Muscle of arm (tissue), 14 donors: ENCODE measurements at places on chromosomes 2 and 18.

DNA sequence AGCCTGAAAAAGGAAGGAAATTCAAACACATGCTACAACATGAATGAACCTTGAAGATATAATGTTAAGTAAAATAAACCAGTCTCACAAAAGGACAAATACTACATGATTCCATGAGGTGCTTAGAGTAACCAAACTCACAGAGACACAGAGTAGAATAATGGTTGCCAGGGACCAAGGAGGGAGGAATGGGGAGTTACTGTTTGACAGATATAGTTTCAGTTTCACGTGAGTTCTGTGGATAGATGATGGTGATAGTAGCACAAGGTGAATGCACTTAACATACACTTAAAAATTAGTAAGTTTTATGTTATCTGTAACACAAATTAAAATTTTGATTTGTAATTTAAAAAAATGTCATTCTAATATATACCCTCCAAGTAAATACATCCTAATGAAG lies 106.9 kb upstream of the ACVR1C start:
- no peak for DNase-seq

DNA sequence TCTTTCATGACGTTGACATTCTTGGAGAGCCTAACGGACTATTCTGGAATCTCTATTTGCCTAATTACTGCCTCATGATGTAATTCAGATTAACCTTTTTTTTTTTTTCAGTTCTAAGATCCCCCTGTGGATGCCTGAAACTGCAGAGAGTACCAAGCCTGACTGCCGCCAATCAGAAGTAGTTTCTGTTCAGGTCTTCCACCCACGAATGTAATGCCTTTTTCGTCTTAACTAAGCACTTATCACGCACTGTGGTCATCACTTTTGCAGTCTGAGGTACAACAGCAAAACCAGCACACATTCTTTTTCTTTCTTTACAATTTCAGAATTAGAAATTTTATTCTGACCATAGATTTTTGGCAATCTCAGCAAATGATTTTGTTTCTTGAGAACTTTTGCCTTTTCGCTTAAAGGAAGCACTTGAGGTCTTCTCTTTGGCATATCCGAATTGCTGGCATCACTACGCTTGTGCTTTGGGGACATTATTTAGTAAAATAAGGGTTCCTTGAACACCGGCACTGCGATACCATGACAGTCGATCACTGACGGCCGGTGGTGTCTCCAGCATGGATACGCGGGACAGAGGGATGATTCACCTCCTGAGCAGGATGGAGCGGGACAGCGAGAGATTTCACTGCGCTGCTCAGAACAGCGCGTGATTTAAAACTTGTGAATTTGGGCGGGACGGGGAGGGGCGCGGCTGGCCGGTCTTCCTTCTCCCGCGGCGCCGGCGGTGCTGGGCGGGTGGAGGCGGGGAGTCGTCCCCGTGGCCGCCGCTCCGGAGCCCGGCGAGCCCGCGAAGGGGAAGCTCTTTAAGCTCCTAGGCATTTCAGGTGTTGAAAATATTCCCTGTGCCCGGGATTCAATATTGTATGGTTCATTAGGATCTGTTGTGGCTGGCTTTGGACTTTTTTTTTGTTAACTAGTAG lies 32.0 kb upstream of the GPR55 start:
- DNase-seq = peak; percentile 15

DNA sequence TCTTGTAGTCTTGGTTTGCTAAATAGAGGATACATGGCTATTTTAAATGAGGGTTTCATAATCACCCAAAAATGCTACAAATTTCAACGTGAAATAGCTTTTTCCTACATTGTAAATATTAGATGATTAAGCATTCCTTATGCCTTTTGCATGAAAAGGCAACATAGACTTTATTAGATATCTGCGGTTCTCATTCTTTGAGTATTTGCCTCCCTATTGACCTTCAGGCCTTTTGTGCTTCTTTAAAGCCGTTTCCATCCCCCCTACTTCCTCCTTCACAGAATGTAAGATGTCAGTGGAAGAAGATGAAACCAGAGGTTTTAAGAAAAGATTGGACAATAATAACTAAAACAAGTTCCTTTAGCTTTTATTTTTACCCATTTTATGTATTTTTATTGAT lies 144.1 kb downstream of the UBE2E3 start:
- DNase-seq = no peak

DNA sequence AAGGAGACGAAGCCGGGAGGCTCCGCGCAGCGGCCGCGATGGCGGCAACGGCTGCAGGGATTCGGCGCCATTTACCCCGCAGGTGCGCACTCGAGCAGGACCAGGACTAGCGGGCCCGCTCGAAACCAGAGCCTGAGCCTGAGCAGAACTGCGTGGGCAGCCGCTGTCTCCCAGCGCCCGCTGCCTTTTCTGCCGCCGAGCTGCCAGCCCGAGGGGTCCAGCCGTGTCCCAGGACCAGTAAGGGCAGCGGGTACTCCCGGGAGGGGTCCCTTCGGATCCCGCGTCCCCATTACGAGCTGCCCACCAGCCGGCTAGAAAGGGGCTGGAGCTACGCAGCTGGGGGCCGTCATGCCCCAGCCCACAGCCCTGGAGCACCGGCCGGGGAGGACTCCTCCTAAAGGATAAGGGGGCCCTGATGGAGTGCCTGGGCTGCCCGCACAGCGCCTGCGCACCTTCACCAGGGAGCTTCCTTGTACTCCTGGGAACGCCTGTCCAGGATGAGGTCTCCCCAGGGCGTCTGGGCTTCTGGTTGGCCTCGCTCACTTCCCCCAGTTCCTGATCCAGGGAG lies 9.9 kb downstream of the ALPP start:
- DNase-seq = no peak

DNA sequence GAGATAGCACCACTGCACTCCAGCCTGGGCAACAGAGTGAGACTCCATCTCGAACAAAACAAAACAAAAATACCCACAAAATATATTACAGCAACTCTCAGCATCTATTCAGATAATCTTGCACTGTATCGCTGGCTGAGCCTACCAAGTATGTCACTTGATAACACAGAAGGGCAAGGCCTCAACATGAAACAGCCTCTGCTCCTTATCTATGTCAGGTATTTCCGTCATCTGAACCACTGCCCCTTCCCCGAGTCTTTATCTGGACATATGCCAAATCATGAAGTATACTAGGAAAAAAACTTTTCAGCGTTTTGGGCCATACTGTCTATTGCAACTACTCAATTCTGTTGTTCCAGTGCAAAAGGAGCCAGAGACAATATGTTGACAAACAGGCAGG lies 17.7 kb downstream of the PDIA6 start:
- DNase-seq = no peak

DNA sequence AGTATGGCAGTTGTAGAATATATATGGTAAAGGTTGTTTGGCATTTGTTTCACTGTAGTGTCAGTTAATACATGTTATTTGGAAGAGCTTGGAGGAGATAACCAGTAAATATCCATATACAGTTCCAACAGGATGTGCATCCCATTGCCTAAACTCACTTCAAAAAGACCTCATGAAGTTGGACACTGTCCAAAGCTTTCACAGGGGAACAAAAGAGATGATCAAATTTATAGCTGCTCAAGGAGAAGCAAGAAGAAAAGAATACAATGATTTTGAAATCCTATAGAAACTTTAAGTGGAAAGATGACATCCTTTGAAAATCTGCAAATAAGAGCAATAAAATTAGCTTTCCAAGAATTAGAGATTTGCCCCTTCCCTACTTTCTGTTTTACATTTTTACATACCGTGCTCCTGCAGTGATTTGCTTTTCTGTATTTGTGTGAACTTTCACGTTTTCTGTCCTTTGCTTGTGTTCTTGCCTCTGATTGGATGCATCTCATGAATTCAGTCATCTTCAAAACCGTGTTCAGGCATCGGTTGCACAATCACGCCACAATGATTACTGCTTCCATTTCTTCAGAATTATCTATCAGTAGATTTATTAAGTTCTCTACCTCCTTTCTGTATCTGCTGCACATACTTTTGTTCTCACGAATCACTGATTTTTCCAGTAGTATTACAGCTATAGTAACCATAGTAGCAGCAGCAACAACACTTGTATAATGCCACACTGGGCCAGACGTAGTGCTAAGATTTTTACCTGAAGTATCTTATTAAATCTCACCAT lies 83.8 kb downstream of the PARD3B start:
- peak; percentile 31 for DNase-seq

DNA sequence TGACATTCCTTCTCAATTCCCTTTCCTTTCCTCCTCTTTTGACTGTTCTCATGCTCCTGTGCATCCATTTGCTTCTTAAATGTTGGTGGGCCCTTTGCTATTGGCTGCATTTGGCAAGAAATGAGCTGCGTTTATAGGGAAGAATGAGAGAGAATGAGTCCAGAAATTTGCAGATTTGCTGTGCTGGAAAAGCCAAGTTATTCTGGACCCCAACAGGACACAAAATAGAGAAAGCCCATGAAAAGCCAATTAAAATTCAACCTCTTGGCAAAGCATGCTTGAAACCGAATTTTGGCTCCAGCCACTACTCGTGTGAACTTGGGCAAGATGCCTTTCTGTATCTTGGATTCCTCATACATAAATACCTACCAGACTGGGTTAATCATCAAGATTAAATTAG lies 1.3 kb upstream of the SCLY start:
- no peak for DNase-seq

- no peak for DNase-seq
Observed at GRCh38 chr18:52920665-52921064, 580.7 kb downstream of the DCC start.

DNA sequence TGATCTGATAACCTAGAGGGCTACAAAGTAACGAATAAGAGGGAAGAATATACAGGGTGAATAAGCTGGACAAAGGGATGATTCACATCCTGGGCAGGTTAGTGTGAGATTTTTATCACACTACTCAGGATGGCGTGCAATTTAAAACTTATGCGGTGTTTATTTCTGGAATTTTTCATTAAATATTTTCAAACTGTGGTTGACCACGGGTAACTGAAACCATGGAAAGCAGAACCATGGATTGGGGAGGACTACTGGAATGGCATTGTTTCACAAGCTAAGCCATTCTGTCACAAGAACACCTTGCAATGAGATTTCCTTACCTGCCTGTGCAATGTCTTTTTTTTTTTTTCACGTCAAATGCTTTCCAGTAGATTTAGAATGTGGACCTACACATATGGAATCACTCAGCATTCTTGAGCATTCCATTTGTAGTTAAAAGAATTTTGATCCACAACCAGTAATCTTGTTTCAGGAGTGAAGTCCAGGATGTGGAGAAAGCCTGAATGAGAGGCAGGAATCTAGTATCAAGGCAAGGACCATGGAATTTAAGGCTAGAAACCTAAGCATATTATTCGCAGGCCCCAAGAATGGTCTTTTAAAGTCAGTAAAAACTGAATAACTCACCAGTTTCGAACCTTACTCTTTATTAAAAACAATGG lies 8.0 kb upstream of the CDK15 start:
- no peak for DNase-seq

GRCh38 chr18:75111760-75112159 lies 97.2 kb downstream of the PTGR3 start:
- DNase-seq = no peak

GRCh38 chr2:127563458-127564428 lies 28.3 kb downstream of the MYO7B start:
- no peak for DNase-seq

GRCh38 chr2:36413218-36413617 lies 57.6 kb downstream of the CRIM1 start:
- DNase-seq = no peak

- DNase-seq = no peak
Observed at GRCh38 chr2:140797718-140798117, 1333.1 kb downstream of the LRP1B start.

- no peak for DNase-seq
Observed at GRCh38 chr18:48860269-48861180, 90.2 kb downstream of the SMAD7 start.

DNA sequence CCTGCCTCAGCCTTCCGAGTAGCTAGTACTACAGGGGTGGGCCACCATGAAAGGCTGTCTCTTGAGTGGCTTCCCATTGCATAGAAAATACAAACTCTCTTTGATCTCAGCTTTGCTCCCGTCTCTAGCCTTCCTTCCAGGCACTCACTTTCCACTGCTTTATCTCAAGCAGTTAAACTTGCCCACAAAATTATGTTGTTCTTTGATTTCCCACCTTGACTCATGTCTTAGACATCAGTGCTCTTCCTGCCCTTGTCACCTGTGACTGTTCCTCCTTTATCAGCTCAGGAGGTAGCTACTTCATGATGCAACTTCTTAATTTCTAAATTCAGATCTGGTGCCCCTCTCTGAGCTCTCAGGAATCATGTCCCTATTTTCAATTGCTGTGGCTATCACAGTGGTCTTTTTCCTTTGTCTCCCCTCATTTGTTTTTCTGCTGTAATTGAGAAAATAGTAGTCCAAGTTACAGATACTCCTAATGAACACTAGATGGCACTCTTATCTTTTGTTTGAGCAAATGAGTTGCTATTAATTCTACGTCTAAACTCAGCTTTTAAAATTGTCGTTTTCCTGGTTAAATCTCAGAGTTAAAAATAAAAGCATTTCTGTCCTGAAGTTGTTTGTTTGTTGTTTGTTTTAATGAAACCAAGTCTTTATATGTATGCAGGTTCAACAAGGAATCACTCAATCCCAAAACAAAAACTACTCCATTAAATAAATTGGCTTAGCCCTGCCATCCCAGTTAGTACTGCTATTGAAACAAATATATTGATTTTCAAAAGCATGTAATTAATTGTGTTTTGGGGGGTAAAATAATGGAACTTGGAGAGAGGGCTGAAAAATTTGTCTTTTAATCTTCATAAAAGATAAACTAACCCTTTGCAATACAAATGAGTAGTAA lies 46.9 kb upstream of the GREB1L start:
- peak; percentile 31 for DNase-seq

DNA sequence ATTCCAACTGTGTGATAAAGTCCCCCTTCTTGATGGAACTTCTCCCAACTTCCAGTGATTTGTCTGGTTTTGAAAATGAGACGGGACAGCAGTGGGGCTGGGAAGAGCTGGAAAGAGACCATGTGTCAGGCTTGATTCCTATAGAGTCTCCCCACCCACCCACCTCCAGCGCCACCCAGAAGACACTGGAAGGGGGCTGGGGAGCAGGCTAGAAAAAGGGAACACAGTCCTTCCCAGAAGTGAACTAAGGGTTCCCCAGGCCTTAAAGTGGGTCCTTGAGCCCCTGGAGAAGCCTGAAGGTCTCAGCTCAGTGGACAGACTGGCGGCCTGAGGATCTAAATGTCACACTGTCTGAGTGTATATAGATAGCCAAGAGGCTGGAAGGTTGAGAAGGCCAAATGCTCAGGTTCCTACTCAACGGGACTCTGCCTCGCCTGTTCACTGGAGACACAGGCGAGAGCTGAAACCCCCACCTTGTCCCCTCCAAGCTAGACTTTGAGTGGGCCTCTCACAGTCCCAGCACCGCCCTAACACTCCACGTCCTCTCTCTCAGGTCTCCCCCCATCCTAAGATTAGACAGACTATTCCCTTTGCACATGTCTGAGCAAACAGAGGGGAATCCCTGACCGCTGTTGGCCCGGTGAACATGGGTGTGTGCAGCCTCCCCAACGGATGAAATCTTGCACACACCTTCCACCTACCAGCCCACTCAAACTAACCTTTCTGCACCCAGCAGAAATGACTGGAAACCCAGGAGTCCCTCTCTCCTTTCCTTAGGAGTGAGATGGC lies 1.6 kb downstream of the PKDCC start:
- DNase-seq = no peak
